ENCODE measurements at places on chromosomes 6 and 20. TPM values are rescaled to one million over a fixed set of nuclear protein-coding genes. Genes with fewer than 3 reads are reported as not detected.
A peak's percentile ranks its signal among the peaks of the same experiment; 100 is the strongest.

DNA sequence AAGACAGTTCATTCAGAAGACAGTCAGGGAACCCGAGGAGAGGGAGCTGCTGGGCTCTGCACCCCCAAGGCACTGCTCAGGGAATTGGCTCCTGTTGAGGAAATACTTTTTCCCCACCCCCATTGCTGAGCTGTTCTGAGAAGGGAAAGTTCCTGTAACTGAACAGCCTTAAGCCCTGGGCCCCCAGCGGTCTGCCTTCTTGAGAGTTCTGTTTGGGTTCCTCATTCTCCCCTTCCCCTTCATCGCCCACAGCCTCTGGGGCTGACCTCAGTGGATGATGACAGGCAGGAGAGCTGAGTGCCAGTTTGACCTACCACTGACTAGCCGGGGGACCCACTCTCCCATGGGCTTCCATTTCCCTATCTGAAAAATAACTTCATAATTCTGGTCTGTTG is 10.7 kb downstream of the HCK start:
- DNase-seq = no peak

DNA sequence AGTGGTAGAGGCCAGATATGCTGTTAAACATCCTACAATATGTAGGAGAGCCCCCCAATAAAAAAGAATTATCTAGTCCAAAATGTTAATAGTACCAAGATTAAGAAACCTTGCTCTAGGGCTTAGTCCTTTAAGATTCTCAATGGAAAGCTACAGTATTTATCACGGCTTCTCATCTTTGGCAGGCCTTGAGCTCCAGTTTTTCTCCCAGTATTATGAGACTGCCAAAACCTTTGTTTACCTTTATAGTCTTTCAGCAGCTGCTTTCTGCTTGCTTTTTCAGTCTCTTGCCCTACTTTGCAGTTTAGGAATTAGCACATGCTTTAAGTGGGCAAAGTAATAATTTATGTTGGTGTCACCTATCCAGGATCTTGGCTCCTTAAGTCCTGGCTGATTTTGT is 59.7 kb downstream of the NHLRC1 start:
- DNase-seq = no peak

SLC17A1 gene
- total RNA-seq = not detected

GRCh38 chr20:52637201-52637600 is 335.0 kb upstream of the TSHZ2 start:
- DNase-seq = no peak

DNA sequence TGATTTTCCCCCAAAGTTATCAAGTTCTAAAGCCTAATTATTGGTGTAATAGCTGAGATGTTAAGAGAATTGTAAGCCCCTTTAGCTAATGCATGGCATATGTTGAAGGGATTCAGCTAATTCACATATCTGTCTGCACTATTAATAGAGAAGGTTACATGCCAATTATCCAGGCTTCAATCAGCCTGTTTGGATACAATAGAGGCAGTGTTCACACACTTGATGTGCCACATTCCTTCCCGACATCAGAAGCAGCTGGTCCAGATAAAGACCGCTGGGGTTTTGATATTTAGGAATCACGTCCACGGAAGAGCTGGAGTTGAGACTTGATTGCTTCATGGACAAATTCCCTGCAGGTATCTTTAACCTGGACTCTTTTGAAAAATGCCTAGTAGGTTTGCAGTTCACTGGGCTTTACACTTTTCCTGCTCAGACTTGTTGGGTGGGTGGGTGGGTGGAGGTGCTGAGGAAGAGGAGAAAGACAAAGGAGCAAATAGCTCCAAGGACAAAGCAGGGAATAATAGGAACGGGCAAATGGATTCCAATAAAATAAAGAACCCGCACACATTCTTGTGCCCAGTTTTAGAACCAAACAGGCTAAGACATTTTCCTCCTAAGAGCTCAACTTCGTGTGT is 142.6 kb upstream of the ZNF217 start:
- no peak for DNase-seq

DNA sequence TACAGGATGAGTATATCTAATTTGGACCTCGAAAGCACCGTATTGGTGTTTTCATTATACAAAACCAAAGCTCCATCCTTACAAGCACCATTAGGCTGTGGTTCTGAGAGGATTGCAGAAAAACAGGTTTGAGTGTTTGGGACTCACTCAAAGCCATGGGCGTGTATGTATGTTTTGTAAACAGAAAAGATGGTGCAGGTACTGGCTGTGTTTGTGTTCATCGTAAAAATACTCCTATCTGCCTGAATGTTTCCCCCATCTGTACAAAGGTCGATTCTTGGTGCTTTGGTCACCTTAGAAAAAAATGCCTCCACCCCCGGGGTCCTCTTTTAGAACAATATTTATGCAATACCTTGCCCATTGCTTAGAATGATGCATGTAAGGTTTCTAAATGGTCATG is 286.6 kb downstream of the TSHZ2 start:
- DNase-seq = no peak

GRCh38 chr20:38073307-38074071 is 39.9 kb downstream of the RPRD1B start:
- DNase-seq = peak; percentile 76

MTFR2 gene
- total RNA-seq = 25.7 TPM

GRCh38 chr6:150491131-150491810 is 108.4 kb upstream of the PLEKHG1 start:
- DNase-seq = no peak

GRCh38 chr20:23666698-23667097 is 22.1 kb downstream of the CST4 start:
- no peak for DNase-seq

CFB gene
- 1.1 TPM for total RNA-seq

DNA sequence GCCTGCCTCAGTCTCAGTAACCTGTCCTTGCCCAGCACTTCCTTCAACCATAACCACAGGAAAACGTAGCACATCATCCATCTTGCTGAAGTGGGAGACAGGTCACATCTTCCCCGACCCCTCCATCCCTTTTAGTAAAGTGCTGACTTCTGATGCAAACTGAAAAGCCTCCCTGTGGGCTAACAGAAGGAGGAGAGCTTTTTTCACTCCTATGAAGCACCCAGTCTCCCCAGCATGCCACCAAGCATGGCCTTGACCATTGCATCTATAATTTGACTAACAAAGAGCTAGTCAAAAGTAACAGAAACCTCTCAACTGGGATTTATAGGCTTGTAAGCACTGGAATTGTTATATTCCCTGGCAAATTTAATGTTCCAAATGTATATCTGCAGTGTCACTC is 288.9 kb upstream of the IRAK1BP1 start:
- DNase-seq = no peak

SLC17A9 gene
- total RNA-seq = 0.27 TPM

- no peak for DNase-seq
Measured at GRCh38 chr6:35810971-35811698, 6.0 kb downstream of the LHFPL5 start.

DNA sequence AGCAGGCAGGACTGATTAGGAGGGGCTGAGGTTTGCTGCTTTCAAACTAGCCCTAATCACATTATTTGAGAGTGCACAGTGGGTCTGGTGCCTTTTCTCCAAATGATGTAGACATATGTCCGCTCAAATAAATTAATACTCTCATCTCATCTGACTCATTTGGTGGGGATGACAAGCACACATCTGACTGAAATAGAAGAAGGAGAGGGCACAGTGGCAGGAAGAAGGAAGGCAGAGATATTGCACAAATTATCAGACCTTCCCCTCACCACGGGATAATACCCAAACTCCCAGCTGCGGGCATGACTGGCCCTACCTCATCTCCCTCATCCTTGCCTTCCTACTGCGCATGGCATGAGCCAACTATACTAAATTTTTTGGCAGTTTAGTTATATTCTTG is 33.9 kb upstream of the TNFRSF21 start:
- no peak for DNase-seq
